NCI-H1417 (cell line): ENCODE measurements at places on chromosomes 11 and 22.
A peak's percentile ranks its signal among the peaks of the same experiment; 100 is the strongest.

- no peak for DNase-seq
Measured at GRCh38 chr22:37068859-37069258, 17.3 kb downstream of the KCTD17 start.

- no peak for DNase-seq
Measured at GRCh38 chr11:44893308-44893822, 57.3 kb downstream of the TP53I11 start.

DNA sequence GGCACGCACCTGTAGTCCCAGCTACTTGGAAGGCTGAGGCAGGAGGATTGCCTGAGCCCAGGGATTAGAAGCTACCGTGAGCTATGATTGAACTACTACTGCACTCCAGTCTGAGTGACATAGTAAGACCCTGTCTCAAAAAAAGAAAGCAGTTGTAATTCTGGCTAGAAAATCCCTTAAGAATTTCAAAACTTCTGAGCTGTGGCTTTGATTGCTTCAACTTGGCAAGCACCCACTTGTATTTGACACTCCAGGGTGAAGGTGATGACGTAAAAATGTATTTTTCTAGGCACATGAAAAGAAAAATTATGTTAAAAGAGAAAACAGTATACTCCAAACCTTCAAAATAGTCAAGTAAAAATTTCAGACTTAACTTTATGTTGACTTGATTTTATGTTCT is 23.6 kb upstream of the ALKBH3 start:
- no peak for DNase-seq

GRCh38 chr11:122647736-122648275 is 7.7 kb upstream of the UBASH3B start:
- no peak for DNase-seq

DNA sequence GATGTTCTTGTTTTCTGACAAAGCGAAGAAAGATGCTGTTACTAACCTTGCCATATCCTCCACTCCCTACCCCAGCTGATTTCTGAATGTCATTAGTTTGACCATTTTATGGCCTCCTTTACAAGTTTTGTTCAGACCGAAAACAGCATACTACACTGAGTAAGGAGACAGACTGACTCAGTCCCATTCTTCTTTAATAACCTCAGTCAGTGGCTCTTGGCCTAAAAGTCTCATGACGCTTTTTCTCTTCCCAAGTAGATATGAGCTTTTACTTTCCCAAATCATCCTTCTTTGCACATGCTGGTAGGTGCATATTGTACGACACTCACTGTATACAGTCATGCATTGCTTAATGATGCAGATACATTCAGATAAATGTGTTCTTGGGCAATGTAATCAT is 8.0 kb upstream of the FIBIN start:
- DNase-seq = no peak

DNA sequence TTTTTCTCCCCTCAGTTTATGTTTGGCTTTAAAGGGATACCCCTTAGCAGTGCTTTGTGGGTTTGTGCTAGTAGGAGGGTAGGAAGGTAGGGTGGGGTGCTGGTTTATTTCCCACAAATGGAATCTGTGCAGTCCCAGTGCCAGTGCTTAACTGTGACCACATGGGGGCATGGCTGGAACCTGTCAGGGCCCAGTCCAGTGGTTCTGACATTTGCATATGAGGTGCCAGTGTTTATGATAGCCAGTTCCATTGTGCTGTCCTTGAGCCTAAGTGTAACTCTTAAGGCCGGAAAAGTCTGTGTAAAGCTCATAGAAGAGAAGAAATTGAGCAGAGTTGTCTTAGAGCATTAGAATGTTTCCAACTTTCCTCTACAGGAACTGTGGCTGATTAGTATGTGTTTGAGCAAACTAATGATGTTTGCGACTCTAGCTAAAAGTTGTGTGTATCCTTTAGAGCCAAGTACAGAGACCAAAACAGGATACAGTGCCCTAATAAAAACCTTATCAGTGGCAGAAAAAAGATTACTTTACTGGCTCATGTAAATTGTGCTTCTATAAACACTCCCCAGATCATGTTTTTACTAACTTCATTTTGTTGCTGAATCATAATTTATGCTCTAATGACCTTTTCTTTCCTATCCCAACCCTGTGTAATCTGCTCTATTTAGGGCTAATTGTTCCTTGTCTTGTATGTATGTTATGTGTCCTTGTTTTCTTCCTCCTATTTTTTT is 38.1 kb downstream of the DIXDC1 start:
- no peak for DNase-seq

- DNase-seq = no peak
Measured at GRCh38 chr11:75203138-75203537, 37.4 kb upstream of the TPBGL start.

DNA sequence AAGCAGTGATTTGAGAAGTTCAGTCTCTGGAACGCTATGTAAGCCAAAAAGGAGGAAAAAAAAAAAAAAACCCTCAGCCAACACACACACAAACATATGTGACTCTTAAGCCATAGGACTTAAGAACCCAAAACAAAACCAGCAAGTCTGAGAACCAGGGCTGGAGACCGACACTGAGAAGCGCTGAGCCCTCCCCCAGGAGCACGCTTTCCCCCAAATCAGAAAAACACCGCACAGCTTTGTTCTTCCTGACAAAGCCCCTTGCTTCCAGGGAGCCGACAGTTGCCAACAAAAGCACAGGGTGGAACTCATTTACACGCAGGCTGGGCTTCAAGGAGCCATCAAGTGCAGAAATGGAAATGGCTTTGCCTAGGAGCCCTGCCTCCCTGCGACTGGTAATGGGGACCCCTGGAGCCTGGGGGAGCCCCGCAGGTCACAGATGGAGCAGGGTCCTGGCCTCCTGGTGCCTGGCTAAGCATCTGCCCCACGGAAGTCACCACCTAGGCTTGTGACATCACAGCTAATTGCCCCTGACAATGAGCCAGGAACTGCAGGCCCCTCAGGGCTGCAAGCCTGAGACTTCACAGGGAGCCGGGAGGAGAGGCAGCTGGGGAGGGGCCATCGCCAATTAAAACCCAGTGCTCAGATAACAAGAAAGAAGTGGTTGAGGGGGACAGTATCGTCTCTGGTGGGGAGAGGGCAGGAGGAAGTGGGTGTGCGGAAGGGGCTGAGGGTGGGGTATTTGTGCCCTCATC is 66.9 kb downstream of the NFAM1 start:
- DNase-seq = peak; percentile 77

DNA sequence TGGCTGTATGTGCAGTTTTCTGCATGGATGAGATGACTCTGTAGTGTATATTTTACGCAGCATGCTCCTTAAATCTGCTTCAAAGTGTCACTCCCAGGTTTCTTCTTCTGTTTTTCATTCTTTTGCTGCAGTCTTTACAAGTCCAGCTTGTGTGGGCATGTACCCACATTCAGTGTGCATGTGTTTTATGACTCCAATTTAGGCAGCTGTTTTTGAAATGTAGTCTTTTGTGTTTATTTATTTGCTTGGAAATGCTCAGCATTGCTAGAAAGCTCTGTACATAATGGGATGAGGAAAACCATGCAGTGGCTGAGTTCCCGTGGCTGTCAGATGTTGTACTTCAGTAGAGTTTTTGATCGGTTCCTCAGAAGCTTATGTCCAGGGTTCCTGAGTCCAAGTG is 138.5 kb downstream of the ARHGAP42 start:
- peak; percentile 19 for DNase-seq

- peak; percentile 44 for DNase-seq
Measured at GRCh38 chr22:20130731-20131596, 640 bp upstream of the ZDHHC8 start.

- DNase-seq = no peak
Measured at GRCh38 chr11:110434952-110435779, 5.4 kb downstream of the FDX1 start.

GRCh38 chr11:95304777-95305176 is 73.8 kb upstream of the SESN3 start:
- DNase-seq = no peak

DNA sequence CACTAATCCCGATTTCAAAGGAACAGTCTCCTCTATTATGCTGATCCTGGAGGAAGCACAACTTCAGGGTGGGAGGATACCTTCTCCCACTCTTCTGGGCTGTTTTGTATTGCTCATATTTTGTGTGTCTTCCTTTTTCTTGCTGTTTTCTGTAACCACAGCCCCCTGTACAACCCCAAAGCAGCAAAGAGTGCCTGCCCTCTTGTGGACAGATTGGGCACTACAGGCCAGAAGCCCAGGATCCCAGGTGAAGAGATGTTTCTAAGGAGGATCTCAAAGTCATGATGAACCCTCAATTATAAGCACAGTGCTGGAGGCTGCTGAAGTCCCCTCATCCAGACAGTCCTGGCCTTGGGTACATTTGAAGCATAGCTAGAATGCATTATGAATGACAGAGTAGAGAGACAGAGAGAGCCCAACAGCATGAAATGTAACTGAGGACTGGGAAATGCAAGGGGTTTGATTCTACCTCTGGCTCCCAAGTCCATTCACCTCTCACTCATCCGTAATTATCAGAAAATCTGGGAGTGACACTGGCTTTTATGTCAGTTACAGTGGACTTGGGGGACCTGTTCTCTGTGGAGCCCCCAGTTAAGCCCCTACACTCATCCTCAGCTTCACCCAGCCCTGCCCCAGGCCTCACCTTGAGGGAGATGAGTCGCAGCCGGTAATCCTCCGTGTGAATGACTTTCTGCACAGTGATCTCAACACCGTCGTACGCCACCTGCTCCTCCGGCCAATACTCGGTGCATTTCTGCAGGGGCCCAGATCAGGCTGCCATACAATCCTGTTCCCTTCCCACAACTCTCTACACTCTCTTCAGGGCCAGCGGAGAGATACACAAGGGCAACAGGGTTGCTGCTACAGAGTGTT is 6.2 kb upstream of the IGSF22 start:
- peak; percentile 30 for DNase-seq

DNA sequence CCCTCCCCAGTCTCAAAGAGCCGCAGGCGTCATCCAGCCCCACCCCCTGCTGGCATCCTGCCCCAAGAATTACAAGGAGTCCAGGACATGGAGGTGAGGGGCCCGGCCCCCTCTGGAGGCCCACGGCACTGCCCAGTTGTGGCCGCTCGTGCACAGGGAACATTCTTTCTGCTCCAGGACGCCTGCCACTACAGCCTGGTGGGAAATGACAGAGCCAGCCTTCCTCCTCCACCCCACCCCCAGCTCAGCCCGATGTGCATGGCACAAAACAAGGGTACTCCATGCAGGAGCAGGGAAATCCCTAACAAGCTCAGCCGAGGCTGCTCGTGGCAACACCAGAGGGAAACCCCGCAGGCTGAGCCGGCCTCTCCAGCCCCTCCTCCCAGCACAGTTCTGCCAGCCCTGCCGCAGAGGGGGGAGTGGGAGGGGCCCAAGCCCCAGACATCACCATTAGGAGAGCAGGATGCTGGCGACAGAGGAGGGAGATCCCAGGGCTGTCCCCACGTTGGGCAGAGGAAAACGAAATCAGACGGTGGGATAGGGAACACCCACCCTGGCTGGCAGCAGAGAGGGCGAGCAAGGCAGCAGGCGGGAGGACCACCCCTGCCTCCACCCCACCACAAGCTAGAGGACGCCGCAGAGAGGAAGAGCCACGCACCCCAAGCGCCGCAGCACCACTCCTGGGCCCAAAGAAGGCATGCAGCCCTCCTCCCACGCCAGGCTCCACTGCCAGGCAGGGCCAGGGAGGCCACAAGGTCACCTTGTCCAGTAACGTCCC is 10.0 kb downstream of the IGSF9B start:
- DNase-seq = peak; percentile 48

GRCh38 chr22:18059991-18060390 is 17.8 kb upstream of the PEX26 start:
- no peak for DNase-seq

GRCh38 chr22:19988331-19988808 is 28.3 kb downstream of the ARVCF start:
- no peak for DNase-seq

DNA sequence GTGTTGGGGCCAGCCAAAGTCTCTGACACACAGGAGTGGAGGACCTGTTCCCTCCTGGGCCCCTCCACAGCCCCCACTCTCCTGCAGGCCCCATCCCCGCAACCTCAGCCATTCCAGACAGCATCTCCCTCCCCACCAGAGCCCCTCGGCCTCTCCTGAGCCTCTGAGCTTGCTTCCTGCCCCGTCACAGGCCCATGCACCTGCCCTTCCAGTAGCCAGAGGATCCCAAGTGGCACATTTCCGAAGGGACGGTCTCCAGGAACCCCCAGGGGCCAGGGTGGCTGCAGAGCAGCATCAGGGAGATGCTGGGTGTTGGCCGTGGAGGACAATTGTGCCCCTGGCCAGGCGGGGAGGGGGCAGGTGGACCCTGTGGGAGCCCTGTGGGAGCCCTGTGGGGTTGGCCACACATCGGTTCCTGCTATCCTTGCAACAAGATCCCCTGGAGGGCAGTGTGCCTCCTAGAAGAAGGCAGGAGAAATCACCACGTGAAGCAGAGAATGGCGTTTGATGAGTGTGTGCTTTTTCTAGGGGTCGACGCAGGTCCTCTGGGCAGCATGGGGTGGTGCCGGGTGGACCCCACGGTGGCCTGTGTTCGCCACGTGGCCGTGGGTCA is 45.3 kb upstream of the PPARA start:
- DNase-seq = no peak

- peak; percentile 72 for DNase-seq
Measured at GRCh38 chr11:19546325-19546724, 166.3 kb upstream of the NAV2 start.

- no peak for DNase-seq
Measured at GRCh38 chr11:116636341-116636929, 136.4 kb downstream of the BUD13 start.

DNA sequence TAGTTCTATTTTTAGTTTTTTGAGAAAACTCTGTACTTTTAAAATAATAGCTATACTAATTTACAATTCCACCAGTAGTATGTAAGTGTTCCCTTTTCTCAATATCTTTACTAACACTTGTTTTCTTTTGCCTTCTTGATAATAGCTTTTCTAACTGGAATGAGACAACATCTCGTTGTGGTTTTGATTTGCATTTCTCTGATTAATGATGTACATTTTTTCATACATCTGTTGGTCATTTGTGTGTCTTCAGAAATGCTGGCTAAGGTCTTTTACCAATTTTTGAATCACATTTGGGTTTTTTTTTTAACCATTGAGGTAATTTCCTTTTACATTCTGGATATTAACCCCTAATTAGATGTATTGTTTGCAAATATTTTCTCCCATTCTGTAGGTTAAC is 258.9 kb downstream of the DYNC2H1 start:
- no peak for DNase-seq

DNA sequence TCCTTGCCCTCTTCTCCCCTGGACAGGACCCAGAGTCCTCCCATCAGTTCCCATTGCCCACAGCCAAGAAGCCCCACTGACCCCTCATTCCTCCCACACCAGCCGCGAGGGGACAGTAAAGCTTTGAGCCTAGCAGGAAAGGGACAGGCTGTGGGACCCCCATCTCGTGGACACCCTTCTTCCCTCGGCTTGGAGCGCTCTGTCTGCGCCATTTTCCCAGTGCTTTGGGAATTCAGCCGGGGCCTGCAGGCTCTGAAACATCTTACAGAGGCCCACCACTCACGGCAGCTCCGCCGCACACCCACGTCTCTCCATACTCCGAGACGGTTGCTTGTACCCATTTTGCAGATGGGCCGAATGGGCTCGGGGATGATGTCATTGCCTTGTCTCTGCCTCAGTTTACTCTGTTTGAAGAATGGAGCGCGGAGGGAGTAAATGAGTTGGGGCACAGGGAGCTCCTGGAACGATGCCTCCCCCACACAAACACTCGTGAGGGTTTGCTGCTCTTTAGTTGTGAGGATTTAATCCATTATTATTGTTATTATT is 447.7 kb downstream of the TBC1D22A start:
- DNase-seq = no peak

GRCh38 chr11:17434108-17434507 is 42.5 kb downstream of the ABCC8 start:
- DNase-seq = no peak

GRCh38 chr11:2868506-2869133 is 17.0 kb downstream of the CDKN1C start:
- no peak for DNase-seq

- DNase-seq = no peak
Measured at GRCh38 chr11:18294862-18295261, 27.1 kb downstream of the HPS5 start.

- no peak for DNase-seq
Measured at GRCh38 chr11:58222721-58223120, 6.0 kb downstream of the OR10Q1 start.
